ENCODE measurements at places on chromosomes 16 and 17. TPM values are rescaled to one million over a fixed set of nuclear protein-coding genes. Genes with fewer than 3 reads are reported as not detected.

DNA sequence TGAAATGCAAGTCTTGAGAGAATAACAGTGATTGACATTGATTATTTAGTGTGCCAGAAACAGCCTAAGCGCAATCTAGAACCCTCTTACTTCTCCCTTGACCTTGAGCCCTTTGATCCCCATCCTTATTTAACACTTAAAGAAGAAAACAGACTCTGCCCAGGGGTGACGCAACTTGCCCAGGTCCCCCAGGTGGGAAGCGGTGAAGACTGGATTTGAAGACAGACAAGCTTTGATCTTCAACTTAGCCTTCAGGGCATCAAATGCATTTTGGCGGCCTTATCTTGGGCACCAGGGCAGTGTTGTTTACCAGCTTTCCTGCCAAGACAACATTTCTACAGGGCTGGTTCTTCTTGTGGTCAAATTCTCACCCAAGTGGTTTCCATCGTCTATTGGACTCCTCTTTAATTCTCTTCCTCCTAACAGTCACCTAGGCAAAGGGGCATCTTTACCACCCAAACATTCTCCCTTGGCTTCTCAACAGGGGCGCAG lies 8.9 kb upstream of the CIITA start:
- no peaks in the 10 kb centered on the region for H3K36me3 ChIP-seq
- peaks cover 38% of the 10 kb centered on the region for H3K4me1 ChIP-seq
- DNase-seq, result no peak
- H3K4me3 ChIP-seq, result no peak overlapping the region

DNA sequence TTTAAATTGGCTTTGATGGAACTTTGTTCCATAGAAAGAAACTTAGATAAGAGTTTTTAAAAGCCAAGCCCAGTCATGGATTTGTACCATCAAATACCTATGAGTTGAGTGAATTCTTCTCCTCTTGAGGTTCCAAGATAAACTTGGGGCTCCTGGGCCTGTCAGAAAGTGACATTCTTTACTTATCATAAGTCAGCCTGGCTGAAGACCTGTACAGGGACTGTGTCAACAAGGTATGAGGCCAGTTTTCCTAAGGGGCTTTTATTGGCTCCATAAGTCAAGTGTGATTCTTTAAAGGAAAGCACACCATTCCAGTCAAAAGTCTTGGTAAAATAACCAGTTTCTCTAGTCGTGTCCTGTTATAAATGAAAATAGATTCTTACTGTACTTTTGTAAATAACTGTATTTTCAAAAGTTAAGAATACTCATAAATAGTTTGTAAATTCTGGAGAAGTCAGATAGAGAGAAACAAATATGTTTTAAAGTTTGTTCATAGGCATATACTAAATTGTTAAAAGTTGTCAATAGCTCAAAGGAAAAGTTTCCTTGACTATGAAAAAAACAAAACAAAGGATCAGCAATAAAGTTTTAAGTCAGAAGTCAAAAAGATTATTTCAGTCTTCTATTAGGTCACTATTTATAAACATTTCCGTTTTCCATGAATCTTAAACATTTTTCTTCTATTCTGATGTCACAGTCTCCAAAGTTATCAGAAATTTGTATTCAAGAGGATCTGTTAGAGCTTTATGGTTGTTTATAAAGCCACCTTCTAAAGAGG lies 22.5 kb upstream of the MYO1D start:
- H3K4me3 ChIP-seq, result no peak overlapping the region
- no peak overlapping the region for H3K27ac ChIP-seq
- H3K27me3 ChIP-seq, result peaks cover 13% of the 10 kb centered on the region
- DNase-seq, result no peak

- no peaks in the 10 kb centered on the region for H3K4me1 ChIP-seq
- H3K27ac ChIP-seq, result no peak overlapping the region
- H3K4me3 ChIP-seq, result no peak overlapping the region
- DNase-seq, result no peak
Observed at GRCh38 chr17:11486868-11487310, 111.4 kb upstream of the DNAH9 start.

The NPIPA2 gene
- 1.8 TPM for total RNA-seq

The TTC19 gene
- total RNA-seq, result 21.1 TPM

The KCNJ18 gene
- total RNA-seq, result not detected

Measured in activated CD4-positive, alpha-beta T cell treated with anti-CD3 and anti-CD28 coated beads for 36 hours (primary cell).